NCI-H2107 (cell line): ENCODE measurements at places on chromosomes 7 and 10.
A peak's percentile ranks its signal among the peaks of the same experiment; 100 is the strongest.

- no peak for DNase-seq
Observed at GRCh38 chr7:42805601-42806000, 106.3 kb downstream of the C7orf25 start.

GRCh38 chr7:38748056-38748610, 117.0 kb upstream of the AMPH start:
- no peak for DNase-seq

- no peak for DNase-seq
Observed at GRCh38 chr10:61606959-61607907, 55.5 kb upstream of the CABCOCO1 start.

GRCh38 chr7:15720849-15721471, 34.5 kb upstream of the MEOX2 start:
- peak; percentile 9 for DNase-seq

GRCh38 chr10:130453721-130454542, 317.7 kb downstream of the GLRX3 start:
- DNase-seq = no peak

- no peak for DNase-seq
Observed at GRCh38 chr7:142438235-142438922, 180.5 kb upstream of the PRSS58 start.

DNA sequence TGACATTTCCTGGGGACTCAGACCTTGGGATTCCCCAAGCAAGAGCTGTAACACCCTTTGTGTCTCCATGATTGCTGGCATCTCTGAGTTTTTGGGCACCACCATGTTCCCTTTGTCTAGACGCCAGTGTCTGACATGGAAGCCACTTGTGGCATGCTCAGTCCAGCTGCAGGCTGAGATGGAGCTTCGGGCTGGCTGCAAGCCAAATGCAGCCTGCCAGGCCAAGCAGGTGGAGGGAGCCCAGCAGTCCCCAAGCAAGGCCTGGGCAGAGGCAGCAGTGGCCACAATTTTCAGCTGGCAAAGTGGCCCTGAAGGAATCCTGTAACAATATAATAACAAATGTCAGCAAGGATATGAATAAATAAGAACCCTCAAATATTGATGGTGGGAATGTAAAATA, 86.2 kb upstream of the ABCB5 start:
- no peak for DNase-seq

- DNase-seq = no peak
Observed at GRCh38 chr10:72513910-72514309, 112.0 kb downstream of the MICU1 start.

- peak; percentile 60 for DNase-seq
Observed at GRCh38 chr7:83427884-83428283, 221.1 kb downstream of the SEMA3E start.

DNA sequence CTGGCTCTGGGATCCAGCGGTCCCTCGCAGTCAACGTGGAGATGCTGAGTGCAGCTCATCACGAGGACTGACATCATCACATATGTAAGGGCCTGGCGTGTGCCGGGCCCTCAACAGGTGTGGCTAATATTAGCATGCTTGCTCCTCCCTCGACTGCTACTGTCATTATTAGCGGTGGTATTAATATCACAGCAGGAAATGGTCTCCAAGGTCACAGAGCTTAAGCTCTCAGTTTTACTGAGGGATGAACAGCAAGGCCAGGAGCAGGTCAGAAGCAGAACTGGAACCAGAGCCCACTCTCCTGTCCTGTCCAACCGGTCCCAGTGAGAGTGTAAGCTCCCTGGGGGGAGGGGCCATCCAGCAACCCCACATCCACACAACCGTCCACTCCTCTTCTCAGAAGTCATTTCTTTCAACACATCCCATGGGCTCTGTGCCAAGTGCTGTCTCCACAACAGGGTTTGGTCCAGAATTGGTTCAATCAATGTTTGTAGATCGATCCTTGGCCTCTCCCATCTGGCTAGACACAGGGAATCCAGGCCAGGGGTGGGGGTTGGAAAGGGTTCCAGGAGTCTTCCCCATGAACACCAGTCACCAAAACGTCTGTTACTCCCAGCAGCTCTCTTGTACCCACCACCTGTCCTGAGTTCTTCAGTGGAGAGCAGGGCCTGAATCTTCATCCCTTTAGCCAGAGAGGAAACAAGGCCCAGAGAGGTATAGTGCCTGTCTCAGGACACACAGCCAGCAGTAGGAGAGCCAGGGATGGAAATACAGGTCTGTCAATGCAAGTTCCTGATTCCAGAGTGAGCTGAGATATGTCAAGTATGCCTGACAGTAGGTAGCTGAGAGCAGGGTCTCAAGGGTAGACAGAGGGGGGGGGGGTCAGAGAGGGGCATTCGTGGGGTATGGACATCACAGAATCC, 45.3 kb upstream of the ZMIZ1 start:
- DNase-seq = no peak

DNA sequence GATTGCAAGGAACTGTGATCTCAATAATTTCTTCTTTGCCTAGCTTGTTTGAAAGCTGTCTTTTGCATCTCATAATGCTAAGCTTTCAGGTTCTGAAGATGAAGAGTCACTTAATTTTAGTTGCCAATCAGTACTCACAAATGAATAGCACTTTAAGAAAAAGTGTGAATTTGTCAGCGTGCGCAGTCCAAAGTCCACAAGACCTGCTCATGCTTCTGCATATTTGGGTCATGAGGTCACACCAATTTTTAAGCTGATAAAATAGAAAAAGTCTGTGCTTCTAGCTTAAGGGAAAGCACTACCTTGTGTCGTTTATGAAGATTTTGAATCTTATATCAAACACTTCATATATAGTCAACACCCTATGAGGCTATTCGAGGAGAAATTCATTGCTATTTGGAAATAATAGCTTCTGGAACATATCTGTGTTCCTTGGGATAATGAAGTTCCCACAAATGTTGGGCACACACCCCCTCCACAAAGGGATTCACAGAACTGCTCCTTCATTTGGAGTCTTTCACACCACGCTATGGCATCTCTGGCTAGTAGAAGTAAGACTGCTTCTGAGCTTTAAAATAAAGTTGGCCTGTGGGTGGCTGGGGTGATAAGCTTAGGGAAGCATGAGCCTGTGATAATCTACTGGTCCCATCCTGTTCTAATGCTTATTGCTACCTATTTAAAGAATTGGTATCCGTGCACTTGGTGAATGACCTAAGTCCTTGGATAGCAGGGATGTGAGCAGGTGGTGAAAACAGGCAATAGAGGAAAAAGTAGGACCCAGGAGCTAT, 33.3 kb downstream of the A1CF start:
- no peak for DNase-seq

DNA sequence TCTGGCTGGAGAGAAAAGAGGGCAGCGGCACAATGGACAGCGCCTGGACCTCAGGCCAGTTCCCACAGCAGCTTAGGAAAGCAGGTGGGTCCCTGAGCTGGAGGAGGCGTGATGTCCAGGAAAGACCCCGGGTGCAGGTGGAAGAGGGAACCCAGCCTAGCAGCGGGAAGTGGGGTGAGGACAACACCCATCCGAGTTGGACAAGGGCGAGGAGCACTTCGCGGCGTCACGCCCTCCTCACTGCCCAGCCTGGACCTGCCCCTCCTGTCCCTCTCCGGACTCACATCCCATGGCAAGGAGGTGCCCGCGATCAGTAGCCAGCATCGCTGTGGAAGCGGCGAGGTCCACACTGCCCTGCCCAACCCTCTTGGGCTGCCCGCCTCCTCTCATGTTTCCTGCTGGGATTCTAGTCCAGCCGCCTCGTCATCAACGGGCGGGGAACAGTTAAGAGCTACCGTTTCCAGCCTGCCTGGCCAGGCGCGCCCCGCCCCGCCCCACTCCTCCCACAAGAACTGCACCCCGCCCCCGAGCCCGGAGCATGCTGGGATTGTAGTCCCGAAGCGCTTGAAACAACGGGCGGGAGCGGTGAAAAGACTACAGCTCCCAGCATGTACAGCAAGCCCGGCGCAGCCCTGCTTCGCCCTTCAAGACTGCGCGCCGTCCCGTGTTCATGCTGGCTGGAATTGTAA, 930.6 kb upstream of the ZNF722 start:
- no peak for DNase-seq

- no peak for DNase-seq
Observed at GRCh38 chr7:153887749-153888569, 164.2 kb upstream of the DPP6 start.

DNA sequence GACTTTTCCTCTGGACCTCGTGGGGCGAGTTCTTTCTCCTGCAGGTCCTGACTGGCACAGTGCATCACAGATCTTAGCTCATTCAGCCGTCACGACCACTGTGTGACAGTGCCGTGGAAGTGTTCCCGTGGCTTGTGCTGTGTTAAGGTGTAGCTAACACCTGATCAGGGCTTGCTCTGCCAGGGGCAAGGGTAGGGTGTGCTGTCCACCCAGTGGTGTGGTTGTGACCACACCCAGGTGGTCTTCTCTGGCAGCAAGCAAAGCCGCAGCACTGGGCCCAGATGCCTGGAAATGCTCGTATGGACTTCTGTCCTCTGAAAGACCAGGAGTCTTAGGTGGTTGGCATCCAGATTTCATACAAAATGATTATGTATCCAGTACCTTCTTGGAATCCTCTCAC, 86.2 kb downstream of the GLRX3 start:
- DNase-seq = no peak

- no peak for DNase-seq
Observed at GRCh38 chr10:53548664-53549063, 776.1 kb upstream of the MBL2 start.

- no peak for DNase-seq
Observed at GRCh38 chr7:72078301-72078700, 333.8 kb downstream of the CALN1 start.

DNA sequence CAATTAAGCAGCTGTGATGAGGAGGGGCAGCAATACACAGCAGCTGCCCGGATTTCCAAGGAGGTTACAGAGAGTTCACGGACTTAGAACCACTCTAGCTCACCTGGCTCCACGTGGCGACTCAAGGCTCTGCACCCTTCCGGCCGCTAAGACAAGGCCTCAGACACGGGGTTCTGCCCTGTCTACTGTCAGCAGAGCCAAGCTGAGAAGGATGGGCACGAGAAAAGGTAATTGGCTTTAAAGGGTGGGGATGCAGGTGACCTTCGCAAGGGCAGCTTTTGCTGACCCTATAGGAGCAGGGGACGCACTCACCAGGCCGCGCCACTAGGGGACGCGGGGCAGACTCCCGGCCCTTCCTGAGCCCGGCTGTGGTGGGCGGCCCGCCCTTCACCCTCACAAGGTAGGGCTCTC, 152.4 kb downstream of the KIF20B start:
- DNase-seq = no peak

GRCh38 chr10:95295031-95295755, 4.4 kb upstream of the PDLIM1 start:
- peak; percentile 33 for DNase-seq
